Mesothelial cell of epicardium (in vitro differentiated cells): ENCODE measurements at places on chromosomes 7 and 10. TPM values are rescaled to one million over a fixed set of nuclear protein-coding genes. Genes with fewer than 3 reads are reported as not detected.

- DNase-seq = no peak
Measured at GRCh38 chr7:108345710-108346336, 110.4 kb downstream of the NRCAM start.

Gene CALCR
- not detected in 3 replicates for total RNA-seq

DNA sequence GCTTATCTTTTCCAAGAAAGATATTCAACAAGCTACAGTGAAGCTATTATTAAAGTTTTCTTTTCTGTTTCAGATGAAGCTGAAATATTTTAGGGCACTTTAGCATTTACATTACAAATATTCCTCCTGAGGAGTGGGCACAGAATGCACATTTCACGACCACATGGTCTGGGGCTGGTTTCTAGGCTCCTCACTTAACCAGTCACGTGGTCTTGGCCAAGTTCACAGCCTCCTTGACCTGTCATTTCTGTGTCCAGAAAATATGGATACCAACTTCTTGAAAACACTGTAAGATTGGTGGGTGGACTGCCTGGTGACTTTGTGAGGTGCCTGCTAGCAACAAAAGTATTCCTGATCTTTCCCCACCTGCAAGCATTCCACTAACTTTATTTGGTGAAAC, 70.9 kb downstream of the FAM171A1 start:
- no peak for DNase-seq

DNA sequence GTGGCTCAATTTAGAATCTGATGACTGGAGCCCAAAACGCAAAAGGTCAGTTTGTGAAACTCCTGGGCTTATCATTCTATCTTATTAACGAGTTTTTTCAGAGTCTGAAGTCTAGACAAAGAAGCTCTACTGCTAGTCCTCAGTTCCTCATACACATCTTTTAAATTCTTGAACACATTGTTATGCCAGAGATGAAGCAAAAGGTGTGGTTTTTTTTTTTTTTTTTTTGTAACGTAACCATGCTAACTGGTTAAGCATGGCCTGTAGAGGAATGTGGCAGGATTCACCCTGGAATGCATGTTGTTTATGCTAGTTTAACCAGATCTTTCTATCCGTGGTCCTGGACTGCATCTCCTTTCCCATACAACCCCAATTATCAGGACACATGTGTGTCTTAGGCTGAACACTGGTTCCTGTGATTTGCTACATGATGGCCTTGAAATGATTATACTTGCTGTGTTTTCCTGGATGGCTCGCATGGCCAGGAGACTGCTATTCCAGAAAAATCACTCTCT, 79.3 kb upstream of the MDFIC start:
- no peak for DNase-seq

GRCh38 chr10:60823324-60823723, 45.0 kb downstream of the CDK1 start:
- no peak for DNase-seq

Gene IGFBP1
- not detected in 3 replicates for total RNA-seq

Gene C10orf88
- total RNA-seq = 12.6 to 15.7 TPM (median 13.5 TPM) in 3 replicates

DNA sequence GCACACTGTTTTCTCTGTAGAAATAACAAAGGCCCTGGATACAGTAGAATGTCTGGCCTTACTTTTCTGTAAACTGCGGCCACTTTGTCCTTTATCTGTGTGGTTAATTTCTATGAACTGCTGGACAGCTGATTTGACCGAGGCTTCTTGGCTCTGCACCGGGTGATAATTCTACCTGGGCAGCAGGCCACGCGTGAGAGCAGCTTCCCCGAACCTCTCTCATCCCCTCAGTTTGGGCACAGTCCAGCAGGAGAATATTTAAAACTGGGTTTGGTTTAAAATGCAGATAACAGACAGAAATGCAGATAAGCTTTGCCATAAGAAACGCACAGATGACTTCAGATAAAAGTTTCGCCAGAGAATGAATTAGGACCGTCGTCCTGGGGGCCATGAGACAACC, 81.0 kb downstream of the CELF2 start:
- no peak for DNase-seq

DNA sequence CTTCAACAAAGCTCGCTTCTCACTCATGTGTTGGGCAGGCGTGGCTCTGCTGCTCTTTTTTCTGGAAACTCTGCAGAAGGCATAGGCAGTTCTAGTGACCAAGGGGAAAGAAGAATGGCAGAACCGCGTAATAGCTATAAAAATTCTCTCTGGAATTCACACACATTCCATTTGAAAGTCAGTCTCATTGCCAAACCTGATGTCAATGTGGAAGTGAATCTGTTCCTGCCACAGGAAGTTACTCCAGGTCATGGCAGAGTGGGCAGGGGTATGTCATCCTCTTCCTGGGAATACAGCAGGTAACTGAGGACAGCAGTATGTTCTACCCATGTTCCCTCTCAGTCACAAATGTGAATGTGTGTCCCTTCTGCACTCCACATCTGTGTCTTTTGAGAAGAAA, 8.2 kb upstream of the PAXIP1 start:
- no peak for DNase-seq

Gene FOXI2
- total RNA-seq = not detected in 3 replicates

DNA sequence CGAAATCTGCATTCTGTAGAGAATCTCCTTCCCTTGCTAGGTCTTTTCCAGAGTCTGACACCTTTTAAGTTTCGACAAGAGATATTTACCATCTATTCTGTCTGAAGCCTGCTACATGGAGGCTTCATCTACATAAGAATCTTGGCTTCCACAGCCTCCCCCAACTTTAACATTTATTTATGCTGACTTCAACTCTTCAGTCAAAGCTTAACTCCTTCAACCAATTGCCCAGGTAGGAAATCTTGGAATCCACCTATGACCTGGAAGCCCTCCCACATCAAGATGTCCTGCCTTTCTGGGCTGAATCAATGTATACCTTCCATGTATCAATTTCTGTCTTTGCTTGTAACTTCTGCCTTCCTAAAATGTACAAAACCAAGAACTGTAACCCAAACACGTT, 54.7 kb downstream of the MINPP1 start:
- no peak for DNase-seq

DNA sequence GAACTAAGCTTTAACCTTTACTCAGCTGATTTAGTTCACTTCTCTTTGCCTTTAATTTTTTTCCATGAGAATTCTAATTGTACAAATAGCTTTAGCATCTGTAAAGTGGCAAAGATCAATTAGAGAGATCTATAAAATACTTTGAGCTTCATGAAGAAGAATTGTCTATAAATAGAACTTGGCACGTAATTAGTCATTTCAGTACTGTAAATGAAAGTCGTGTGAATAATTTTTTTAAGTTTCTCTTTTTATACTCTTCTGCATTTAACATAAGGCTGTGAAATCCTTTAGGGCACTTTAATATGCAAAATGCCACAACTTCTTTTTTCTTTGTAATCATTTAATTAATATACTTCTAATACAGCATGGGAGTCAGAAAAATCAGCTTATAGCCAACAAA, 177.8 kb downstream of the CSTF2T start:
- no peak for DNase-seq

DNA sequence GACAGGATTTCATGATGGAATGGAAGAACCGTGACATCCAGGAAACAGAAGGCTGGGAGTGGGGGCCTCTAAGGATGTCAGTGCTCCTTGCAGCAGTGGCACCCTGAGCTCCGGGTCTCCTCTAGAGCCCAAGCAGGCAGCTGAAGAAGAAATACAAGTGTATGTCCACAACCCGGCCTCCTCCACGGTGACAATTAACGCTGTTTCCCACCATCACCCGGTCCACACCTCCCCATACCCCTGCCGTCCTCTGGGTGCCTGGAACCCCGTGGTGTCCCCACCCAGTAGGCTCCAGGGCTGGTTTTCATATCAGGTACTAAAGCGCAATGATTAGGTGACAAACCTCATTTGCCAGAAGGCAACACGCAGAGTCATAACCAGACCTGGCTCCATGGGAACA, 30.3 kb downstream of the GRID1 start:
- no peak for DNase-seq

Gene POLR2J2
- 7.5 to 10.3 TPM (median 9.8 TPM) in 3 replicates for total RNA-seq

Gene NPC1L1
- total RNA-seq = 0.07 to 0.20 TPM in 2 of 3 replicates, not detected in the other
